ENCODE measurements at places on chromosomes 4 and X.
A peak's percentile ranks its signal among the peaks of the same experiment; 100 is the strongest.

GRCh38 chr4:108889696-108890483 lies 127.0 kb upstream of the ETNPPL start:
- no peak for DNase-seq

DNA sequence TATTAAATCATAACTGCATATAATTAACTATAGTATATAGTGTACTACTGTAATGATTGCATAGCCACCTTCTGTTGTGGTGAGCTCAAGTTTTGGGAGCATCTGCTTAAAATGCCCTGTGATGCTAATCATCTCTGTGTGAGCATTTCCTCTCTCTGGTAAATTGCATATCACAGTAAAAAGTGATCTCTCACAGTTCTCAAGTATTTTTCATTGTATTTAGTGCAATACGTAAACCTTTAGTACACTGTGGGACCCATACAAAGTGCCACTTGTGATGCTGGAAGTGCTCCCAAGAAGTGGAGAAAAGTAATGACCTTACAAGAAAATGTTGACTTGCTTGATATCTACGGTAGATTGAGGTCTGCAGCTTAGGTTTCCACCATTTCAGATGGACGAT lies 82.0 kb downstream of the WWC2 start:
- no peak for DNase-seq

DNA sequence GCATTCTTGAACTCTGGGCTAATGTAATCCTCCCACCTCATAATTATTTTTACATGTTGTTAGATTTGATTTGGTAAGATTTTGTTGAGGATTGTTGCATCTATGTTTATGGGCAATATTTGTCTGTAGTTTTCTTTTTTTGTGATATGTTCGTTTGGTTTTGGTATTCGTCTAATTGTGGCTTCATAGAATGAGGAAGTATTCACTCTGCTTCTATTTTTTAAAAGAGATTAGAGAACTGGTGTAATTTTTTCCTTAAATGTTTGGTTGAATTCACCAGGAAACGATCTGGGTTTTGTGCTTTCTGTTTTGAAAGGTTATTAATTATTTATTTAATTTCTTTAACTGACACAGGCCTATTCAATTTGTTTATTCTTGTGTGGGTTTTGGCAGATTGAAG lies 161.2 kb upstream of the NUDT6 start:
- no peak for DNase-seq

DNA sequence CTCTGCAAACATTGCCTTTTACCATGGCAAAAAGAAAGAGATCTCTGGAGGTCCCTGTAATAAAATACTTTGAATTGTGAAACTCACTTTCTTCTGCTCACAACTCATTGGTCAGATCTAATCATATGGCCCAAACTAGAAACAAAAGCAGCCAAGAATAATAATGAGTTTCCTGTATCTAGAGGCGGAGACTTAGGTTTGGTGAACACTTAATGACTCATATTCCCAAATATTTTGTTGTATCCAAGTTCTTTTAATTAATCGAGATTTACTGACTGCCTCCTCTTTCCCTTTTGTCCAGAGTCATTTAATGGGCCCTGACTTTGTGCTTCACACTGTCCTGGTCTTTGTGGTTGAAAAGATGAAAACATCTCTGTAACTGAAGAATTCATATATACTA lies 190.6 kb downstream of the CCSER1 start:
- DNase-seq = peak; percentile 63

DNA sequence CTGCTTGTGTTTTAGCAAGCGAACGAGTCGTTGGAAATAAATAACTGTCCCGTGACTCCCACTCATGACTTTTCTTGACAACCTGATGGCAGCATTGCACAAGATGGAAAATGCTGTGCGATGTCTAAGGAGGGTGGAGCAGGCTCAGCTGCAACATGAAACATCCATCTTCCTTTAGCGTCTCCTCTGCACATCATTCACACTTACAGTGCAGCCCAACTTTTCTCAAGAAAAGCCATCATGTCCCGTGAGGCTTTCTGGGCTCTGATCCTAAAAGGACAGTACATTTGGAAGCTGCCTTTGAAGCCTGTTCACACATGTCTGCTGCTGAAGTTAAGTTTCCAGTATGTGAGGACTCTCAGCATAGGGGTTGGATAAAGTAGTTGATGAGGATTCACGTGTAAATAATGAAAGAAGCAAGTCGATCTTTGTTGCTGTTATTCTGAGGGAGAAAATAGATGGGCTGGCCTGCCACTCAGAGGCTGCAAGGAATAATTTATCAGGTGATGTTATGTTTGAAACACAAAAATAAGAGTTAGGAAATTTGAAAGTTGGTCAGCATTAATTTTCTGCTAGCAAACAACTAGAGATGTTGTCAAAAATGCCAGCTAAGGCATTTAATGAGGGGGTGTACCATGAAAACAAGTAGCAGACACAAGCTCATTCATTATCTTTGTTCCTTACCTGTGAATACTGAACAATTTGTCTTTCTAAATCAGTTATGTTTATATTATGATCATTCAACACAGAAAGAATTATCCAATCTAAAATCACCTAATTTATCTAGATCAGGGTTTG lies 328.7 kb upstream of the ZFP42 start:
- no peak for DNase-seq
